NCI-H2227 treated with DMSO at 0.1 percent for 48 hours (cell line): ENCODE measurements at places on chromosomes 12 and 14.

- no peak for DNase-seq
These were observed 10.2 kb downstream of the MARS1 start for GRCh38 chr12:57498132-57498502.

DNA sequence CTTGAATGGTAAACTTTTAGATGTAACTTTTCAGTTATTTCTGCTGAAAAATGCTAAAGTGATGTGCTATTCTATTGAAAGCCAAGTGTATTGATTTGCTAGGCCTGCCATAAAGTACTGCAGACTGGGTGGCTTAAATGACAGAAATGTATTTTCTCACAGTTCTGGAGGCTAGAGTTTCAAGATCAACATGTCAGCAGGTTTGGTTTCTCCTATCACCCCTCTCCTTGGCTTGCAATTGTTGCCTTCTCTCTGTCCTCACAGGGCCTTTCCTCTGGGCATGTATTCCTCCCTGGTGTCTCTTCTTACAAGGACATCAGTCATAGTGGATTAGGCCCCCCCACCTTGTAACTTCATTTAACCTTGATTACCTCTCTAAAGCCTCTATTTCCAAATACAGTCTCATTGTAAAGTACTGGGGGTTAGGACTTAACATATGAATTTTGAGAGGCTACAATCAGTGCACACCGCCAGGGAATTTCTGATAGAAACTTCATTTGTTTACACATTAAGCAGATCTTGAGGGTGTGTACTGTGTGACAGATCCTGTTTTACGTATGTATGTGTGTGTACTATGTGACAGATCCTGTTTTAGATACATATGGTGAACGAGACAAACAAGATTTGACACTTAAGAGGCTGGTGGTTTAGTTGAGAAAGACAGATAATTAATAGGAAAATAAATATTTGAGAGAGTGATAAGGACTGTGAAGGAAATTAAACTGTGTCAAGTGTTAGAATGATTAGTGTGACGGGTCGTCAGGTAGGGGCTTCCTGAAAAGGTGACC is 49.5 kb downstream of the ADIPOR2 start:
- no peak for DNase-seq

DNA sequence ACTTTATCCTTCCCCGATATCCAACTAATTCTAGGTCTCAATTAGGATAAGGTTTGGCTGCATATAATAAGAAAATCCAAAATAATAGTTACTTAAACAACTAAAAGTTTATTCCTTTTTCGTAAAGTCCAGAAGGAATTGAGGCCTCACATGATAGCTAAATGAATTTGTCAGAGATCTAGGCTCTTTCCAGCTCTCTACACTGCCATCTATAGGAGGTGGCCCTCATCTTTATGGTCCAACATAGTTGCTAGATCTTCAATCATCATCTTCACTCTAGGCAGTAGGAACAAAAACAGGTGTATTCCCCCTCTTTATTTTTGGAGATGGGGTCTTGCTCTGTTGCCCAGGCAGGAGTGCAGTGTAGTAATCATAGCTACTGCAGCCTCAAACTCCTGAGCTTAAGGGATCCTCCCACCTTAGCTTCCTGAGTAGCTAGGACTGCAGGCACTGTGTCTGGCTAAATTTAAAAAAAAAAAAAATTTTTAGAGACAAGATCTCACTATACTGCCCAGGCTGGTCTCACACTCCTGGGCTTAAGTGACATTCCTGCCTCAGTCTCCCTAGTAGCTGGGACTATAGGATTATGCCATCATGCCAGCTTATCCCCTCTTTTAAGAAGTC is 46.5 kb upstream of the SAV1 start:
- DNase-seq, result no peak

GRCh38 chr14:72053651-72054050 is 121.4 kb downstream of the RGS6 start:
- DNase-seq, result no peak

GRCh38 chr12:116607039-116607438 is 47.9 kb downstream of the MAP1LC3B2 start:
- no peak for DNase-seq

GRCh38 chr14:74950795-74951442 is 4.5 kb downstream of the PGF start:
- DNase-seq, result no peak

GRCh38 chr12:94941440-94941862 is 62.0 kb downstream of the NDUFA12 start:
- peak; percentile 92 for DNase-seq

DNA sequence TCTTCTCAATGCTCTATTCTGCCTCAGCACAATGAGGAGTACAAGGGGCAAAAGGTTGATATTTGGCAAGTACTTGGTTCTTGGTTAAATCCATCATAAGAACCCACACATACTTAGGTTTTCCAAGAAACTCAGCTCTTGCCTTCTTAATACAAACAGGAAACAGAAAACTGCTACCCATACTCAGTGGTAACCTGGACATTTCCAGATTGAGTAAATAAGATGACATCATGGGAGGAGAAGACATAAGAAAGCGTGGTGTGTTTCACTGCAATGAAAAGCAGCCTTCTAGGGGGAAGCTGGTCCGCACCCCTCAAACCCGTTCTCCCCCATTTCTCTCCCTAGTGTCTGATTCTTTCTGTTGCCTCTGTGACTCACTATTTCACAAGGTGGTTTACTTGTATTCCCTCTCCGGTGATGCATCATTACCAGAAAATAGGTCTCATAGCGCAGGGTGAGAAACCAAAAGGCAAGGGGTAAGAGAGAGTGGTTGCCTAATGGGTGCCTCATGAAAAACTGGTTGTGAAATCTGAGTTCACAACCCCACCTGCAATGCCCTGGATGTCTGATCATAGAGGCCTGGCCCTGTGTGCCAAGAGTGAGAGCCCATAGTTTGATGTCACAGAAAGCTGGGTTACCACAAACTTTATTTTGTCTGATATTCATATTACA is 326.5 kb upstream of the TBX3 start:
- DNase-seq, result no peak

DNA sequence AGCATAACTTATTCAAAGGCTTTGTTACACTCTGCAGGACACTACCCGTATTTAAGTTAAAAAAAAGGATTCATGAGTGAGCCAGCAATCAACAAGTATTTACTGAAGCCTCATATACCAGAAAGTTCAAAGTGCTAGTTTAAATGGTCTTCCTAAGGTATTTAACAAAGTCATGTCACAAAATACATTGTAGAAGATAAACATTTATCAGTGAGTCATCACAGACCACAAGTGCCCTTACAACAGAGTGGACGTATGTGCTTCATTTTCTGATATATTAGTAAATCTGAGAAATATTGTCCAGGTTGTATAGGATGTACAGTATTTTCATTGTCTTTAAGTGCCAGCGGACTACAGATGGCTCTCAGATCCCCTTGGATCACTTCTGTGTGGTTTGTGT is 24.2 kb downstream of the FLRT2 start:
- no peak for DNase-seq

GRCh38 chr14:52279408-52279807 is 11.9 kb downstream of the PTGDR start:
- no peak for DNase-seq

- no peak for DNase-seq
These were observed 28.2 kb downstream of the PPFIBP1 start for GRCh38 chr12:27552235-27552634.

DNA sequence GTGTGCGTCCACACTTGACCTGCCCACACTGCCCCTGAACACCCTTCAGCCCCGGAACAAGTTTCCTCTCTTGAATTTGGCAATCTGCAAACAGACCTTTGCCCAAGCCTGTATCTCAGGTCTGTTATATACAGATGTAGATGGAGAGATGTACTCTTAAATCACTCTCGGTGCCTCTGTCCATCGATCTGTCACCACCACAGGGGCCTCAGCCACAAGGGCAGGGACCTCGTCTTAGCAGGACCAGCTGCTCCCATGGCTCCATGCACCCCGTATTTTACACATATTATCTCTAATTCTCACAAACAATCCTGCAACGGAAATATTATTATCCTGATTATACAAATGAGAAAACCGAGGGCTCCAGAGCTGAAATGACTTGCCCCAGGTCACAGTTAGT is 313.4 kb downstream of the BCL11B start:
- DNase-seq, result no peak

GRCh38 chr12:67069451-67070306 is 199.5 kb upstream of the CAND1 start:
- DNase-seq, result peak; percentile 14

GRCh38 chr12:11762723-11763326 is 113.4 kb downstream of the ETV6 start:
- DNase-seq, result no peak

- DNase-seq, result peak; percentile 79
These were observed 1.7 kb downstream of the PPM1H start for GRCh38 chr12:62933220-62933601.

GRCh38 chr12:5921966-5922899 is 22.8 kb downstream of the ANO2 start:
- no peak for DNase-seq

DNA sequence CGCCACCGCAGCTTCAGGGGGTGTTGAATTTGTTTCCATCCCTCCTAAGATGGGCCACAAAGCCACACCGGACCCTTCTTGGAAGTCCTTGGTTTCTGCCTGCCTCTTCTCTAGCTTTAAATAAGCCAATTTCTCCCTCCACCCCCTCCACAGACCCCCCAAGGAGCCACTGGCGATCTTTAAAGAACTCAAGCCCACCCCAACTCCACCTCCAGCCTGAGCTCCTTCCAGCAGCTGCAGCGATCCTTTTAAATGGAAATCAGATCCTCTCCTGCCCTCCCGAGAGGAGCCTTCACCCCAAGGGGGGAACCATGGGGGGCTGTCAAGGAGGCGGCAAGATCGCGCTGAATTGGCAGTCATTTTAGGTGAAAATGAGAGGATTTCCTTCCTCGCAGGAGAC is 133.1 kb downstream of the NCOR2 start:
- no peak for DNase-seq

GRCh38 chr12:43208627-43209026 is 343.4 kb downstream of the ADAMTS20 start:
- DNase-seq, result no peak

GRCh38 chr14:94921456-94921855 is 151.5 kb upstream of the GSC start:
- no peak for DNase-seq

- no peak for DNase-seq
These were observed 181.5 kb downstream of the FOXA1 start for GRCh38 chr14:37413504-37414003.

DNA sequence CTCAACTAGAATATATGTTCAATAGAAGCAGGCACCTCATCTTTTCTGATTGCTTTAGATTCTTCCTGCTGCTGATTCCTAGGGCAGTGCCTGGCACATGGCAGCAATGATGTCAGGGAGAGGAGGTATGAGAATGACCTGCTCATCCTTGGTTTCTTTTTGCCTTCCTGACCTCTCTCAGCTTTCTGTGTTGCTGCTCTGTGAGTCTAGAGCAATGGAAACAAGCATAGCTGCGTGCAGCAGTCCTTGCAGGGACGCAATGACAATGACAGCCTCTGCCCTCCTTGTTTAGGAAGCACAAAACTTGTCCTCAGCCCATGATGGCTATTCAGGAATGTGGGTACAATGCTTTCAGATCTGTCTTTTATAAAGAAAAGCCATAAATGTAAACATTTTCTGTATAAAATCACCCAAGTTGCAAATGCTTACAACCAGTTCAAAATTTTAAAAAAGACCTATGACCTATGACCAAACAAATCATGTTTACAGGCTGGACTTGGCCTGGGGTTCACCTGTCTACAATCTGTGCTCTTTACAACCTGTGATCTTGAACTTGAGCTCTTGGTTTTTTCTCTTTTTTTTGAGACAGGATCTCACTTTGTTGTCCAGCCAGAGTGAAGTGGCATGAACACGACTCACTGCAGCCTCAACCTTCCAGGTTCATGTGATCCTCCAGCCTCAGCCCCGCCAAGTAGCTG is 549.4 kb upstream of the ATP2B1 start:
- no peak for DNase-seq

- DNase-seq, result peak; percentile 69
These were observed 31.6 kb upstream of the PTPRQ start for GRCh38 chr12:80412343-80412953.

GRCh38 chr12:125320177-125320576 is 254.9 kb downstream of the AACS start:
- DNase-seq, result no peak

- no peak for DNase-seq
These were observed 125.2 kb upstream of the CCDC196 start for GRCh38 chr14:66361013-66361412.

DNA sequence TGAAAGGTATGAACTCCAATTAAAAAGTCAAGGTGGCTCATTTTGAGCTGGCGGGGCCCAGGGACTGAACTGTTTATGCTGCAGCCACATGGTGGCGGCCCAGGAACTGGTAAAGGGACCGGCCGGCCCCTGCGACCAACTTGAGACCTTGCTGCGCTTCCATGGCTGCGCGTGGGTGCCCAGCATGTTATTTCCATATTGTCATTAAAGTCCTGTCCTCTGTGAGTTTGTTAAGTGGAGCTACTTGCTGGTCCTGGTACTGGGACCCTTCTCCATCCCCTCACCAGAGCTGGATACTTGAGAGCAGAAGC is 62.3 kb downstream of the BEGAIN start:
- DNase-seq, result no peak

- DNase-seq, result no peak
These were observed 4.4 kb downstream of the AMHR2 start for GRCh38 chr12:53427905-53428594.

GRCh38 chr14:58876608-58877007 is 238.8 kb downstream of the DACT1 start:
- no peak for DNase-seq

DNA sequence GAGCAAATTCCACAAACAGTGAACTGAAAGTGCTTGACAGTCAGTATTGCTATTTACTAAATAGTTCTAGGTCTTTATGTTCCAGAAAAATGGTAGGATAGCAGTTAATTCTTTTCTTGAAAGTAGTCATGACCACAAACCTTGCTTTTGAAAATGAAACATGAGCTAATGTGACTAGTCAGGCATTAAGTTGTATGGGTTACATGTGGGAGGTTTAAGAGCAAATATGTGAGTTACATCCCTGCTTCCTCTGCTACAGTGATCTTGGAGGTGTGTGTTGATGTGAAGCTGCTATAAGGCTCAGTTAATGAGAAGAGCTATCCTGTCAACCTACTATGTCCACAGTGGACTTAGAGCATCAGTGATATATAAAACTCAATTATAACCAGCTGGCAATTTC is 741.6 kb downstream of the FSCB start:
- no peak for DNase-seq

DNA sequence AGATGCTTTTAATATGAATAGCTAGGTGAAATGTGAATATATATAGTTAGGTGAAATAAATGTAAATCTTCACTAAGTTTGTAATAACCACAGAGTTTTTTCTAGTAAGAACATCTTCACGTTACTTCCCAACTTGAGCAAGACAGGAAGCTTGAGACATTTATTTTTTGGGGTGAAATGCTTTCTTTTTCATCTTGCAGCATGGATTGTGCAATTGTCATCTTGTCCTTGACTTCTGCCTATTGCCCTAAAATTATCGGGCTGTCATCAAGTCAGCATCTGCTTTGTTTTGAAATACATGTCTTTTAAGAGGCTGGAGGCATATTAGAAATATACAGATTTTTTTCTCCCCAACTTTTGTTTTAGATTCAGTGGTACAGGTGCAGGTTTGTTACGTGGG is 433.9 kb downstream of the PCNX1 start:
- no peak for DNase-seq
